ENCODE measurements at places on chromosomes 13 and 19.
A peak's percentile ranks its signal among the peaks of the same experiment; 100 is the strongest.

DNA sequence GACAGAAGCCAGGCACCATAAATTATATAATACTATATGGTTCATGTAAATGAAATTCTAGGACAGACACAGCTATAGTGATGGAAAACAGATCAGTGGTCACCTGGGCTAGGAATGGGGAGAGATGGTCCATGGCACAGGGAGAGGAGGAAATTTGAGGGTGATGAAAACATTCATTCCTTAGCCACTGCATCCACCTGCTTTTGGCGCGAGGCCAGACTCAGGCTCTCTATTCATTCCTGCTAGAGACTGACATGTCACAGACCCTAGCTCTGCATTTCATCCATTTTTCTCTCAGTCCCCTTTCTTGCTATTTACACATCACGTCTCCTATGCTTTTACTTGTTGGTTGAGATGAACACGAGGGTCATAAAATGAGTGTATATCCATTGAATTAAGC, 628.3 kb upstream of the SLC10A2 start:
- no peak for DNase-seq

GRCh38 chr19:6119031-6119430, 8.7 kb upstream of the RFX2 start:
- no peak for DNase-seq

GRCh38 chr13:20159646-20160305, 1.1 kb downstream of the GJA3 start:
- no peak for DNase-seq

DNA sequence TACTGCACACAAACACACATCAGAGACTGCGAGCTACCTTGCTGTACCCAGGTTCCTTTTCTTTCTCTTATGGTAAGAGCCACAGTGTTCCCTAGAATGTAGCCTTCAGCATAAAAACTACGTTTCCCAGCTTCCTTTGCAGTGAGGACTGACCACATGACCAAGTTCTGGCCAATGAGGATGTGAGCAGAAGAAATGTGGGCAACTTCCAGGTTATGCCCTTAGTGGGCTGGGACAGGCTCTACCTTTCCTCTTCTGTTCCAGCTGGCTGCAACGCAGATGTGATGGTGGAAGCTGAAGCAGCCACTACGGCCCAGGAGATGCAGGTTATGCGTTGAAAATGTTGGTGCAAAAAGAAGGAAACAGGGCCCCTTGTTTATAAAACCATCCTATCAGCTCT, 27.5 kb downstream of the VRK3 start:
- peak; percentile 21 for DNase-seq

GRCh38 chr13:94028234-94028633, 451.2 kb downstream of the DCT start:
- DNase-seq, result no peak

- DNase-seq, result no peak
These were observed 32.3 kb upstream of the MATK start for GRCh38 chr19:3818466-3818865.

- DNase-seq, result no peak
These were observed 44.7 kb upstream of the ZNF30 start for GRCh38 chr19:34881982-34882381.

GRCh38 chr13:79866436-79866835, 385.5 kb downstream of the NDFIP2 start:
- DNase-seq, result no peak

DNA sequence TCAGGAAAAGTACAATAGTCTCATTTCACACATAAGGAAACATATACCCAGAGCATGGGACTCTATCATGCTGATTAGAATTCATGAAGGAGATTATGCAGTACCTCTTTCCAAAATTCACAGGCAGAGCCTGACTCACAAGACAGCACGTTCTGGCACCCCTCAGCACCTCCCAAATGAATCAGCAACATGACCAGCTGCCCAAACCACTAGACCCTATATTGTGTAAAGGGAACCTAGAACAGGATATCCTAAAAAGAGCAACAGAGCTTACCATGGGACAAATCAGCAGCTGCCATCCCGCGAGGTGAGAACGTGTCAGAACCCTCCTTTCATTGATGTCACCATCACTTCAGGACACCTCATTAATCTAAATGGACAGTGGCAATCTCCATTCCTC, 2.5 kb downstream of the ZNF426 start:
- DNase-seq, result no peak

DNA sequence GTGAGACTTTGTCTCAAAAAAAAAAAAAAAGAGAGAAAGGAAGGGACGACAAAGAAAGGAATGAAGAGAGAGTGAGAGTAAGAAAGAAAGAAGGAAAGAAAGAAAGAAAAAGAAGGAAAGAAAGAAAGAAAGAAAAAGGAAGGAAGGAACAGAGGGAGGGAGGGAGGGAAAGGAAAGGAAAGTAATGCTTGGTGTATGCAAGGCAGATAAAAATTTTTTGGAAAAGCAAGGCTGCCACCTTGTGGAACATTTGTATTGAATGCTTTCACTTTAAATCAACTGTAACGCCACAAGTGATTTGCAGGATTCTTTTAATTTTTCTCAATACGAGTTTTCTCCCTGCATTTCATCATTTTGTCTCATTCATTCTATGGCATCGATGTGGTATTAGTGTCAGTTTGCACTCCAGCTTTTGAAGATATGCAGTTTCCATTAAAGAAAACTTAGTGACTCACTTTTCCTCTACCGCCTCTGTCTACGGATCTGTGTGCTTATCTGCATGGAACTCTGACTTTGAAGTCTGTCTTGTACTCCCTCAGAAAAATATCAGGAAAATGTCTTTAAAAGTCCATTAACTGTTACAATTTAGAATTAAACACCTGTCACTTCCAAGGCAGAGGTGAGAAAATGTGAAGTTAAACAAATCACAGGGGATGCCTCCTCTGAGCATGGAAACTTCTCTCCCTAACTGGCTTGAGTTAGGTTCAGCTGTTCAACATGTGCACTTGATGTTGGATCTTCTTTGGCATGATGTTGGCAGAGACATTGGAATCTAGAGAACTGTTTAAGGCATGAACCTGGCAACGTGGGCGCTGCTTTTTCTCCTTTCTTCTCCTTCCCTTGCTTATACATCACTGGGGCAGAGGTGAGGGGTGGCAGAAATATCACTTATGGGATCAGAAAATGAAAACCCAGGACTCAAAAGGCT, 20.0 kb upstream of the ZDHHC20 start:
- DNase-seq, result peak; percentile 86

DNA sequence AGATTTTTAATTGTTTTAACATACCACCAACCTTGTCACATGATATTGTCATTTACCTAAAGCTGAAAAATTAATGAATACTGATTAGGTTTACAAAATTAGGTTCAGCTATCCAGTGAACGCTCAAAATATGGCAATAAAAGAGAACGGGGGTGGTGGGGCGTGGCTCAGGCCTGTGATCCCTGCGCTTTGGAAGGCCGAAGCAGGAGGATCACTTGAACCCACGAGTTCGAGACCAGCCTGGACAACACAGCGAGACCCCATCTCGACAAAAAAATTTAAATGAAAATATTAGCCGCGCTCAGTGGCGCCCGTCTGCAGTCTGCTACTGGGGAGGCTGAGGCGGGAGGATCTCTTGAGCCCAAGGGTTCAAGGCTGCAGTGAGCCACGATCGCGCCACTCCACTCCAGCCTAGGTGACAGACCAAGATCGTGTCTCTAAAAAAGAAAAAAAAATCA, 516 bp upstream of the FAM32A start:
- DNase-seq, result no peak

GRCh38 chr13:60150538-60150937, 13.2 kb downstream of the DIAPH3 start:
- DNase-seq, result no peak

DNA sequence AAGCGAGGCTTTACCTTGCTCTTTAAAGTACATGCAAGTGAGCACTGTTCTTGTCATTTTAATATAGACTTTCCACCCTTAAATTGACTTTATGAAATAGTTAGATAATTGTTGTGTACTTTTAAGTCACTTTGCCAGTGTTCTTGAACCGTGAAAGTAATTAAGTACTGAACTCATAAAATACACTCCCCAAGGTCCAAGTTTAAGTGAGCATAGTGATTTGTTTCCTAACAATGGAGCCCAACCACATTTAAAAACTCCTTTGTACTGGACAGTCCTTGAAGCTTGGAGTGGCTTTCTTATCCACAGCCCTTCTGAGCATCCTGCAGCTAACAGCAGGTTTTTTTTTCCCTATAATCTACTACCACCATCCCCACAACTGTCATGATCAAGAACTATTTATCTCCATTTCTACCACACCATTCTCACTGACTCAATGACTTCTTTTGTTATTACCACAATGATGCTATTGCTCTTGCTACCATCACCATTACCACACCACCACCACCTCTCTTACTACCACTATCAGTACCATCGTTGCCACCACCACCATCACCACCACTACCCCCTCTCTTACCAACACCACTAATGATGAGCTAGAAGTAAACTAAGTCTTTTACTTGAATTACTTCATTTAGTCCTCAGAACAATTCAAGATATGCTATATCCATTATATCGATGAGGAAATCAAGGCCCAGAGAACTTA, 452.6 kb downstream of the DIAPH3 start:
- no peak for DNase-seq

DNA sequence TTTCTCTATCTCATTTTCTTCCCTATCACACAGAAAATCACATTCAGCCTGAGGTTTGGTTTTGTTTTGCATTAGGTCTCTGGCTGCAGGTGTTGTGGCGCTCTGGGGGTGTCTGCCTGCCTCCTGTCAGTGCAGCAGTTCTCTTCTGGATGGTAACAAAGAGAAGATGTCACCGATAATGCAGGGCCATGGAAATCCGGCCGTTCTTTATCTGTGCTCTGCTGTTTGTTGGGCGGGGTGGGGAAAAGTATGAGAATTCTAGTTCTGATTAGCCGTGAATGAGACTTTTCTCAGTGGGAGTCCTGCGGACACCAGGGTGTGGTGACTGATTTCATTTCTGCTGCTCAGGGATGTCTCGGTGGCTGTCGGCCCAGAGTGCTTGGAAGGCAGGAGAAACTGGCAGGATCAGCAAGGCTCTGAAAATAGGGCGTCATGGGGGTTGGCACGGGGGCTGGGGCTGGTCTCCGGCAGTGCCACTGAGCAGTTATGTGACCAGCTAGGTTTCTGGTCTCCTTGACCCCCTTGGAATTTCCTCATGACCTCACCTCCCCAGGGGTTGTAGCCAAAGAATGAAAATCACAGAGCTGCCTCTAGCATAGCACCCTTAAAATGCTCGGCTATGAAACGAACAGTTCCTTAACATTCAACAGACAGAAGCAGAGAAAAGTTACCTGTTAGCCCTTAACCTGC, 5.0 kb downstream of the RNF113B start:
- DNase-seq, result peak; percentile 63

DNA sequence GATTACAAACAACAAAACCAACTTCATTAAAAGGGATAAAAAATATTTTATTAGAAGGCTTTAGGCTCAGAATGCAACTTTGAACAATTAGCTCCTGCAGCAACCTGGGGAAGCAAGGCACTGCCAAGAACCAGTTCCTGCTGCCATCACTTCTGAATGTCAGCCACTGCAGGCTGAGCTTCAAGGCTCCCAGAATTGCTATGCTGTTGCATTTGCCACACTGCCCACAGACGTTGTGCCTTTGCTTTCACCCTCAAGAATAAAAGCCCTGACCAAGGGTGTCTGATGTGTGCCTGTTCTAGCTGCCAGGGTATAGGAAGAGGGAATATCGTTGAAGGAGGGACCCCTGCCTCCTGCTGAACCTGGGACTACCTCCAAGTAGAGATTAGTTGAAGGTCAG, 238.4 kb downstream of the ITGBL1 start:
- no peak for DNase-seq

- DNase-seq, result no peak
These were observed 5.1 kb downstream of the COL4A1 start for GRCh38 chr13:110301606-110302553.

GRCh38 chr19:38676023-38676877, 28.8 kb downstream of the ACTN4 start:
- DNase-seq, result no peak

- DNase-seq, result no peak
These were observed 4.9 kb upstream of the LMTK3 start for GRCh38 chr19:48516536-48516935.

DNA sequence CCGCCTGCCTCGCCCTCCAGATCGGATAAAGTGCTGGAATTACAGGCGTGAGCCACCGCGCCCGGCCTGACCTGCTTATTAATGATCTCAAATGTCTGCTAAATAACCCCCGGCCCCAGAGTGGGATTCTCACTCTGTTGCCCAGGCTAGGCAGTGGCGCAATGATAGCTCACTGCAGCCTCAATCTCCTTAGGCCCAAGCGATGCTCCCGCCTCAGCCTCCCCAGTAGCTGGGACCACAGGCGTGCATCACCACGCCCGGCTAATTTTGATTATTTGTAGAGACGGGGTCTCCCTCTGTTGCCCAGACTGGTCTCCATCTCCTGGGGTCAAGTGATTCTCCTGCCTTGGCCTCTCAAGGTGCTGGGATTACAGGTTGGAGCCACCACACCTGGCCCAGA, 626 bp upstream of the ATP5F1D start:
- no peak for DNase-seq

- DNase-seq, result peak; percentile 67
These were observed 39.1 kb downstream of the GPR12 start for GRCh38 chr13:26721251-26722121.

- DNase-seq, result no peak
These were observed 16.4 kb upstream of the ALOX5AP start for GRCh38 chr13:30718661-30719524.

- DNase-seq, result no peak
These were observed 170.4 kb downstream of the COG6 start for GRCh38 chr13:39825886-39826285.

GRCh38 chr19:42283188-42284065, 14.4 kb downstream of the CIC start:
- DNase-seq, result peak; percentile 98

GRCh38 chr19:12733369-12734214, 892 bp downstream of the TRIR start:
- no peak for DNase-seq
